ENCODE measurements at places on chromosomes 5 and 9.

GRCh38 chr5:133317558-133317957 is 265.7 kb downstream of the HSPA4 start:
- no peak for DNase-seq

DNA sequence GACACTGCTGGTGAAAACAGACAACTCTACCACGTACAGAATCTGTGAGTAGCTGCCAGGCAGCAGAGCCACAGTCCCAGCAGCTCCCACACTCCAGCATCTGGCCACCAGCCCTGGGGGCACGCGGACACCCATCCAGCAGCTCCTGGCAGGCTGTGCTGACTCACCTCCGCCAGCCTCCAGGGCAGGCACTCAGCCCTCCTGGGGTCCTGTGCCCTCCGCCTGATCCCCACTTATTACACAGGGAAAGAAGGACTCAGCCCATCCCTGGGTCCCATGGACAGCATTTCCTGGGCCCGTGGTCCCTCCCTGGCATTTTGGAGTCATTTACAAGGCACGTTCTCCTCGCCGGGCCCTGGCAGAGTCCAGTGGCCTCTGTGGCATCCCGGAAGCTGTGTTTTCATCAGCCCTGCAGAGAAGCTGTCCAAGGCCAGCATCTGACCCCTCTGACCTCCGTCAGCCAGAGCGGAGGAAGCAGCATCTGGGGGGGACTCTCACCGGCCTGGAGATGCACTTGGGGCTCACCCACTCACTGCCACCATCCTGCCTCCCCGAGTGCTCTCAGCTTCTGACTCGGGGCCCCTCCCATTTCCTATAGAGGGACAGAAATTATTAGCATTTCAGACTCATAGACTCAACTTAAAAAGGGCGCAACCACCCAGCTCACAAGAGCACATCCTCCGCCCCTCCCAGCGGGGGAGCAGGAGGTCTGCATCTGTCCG is 21.6 kb downstream of the PAEP start:
- no peak for DNase-seq

DNA sequence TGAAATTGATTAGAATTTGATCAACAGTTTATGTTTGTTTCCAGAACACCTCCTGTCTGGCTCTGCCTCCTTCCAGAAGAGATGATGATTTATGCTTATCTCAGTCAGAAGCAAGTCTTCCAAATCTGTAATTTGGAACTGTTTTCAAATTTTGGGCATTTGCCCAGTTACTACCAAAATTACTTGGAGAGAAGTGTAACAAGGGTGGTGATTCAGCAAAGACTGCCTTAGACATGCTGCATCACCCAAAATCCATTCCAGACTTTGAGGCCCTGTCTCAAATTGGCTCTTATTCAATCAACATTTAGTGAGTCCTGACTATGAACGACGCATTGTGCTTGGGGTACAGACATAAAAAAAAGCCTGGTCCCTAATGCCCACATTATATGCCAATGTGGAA is 89.4 kb downstream of the SH3TC2 start:
- no peak for DNase-seq

- DNase-seq: no peak
Observed at GRCh38 chr5:1558944-1559343, 35.2 kb upstream of the LPCAT1 start.

DNA sequence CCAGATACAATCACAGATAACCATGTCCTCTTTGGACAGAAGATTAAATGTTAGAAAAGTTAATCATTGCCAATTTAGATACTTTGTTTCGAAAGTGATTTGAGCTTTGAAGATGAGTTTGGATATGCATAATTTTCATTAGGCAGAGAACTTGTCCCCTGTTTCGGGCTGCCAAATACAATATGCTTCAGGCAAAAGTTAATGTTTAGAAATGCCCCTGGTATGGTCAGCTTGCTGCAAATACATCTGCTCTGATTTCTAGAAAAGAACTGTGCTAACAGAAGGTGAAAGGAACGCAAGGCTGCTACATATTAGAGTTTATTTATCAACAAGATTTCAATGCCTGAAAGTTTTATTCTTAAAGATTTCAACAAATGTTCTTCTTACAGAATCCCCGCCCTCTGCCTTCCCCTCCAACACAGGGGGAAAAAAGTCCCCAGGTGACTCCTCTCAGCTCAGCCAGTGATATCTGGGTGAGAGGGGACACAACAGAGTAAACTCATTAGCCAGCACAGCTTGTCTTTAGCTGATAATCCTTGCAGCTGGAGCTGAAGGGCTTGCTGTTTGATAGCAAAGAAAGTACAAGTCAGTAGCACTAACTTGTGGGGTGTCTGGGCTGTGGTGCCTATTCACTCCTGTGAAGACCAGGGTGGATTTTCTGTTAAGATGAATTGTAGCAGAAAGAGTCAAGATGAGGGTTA is 435.7 kb downstream of the DMAC1 start:
- no peak for DNase-seq

DNA sequence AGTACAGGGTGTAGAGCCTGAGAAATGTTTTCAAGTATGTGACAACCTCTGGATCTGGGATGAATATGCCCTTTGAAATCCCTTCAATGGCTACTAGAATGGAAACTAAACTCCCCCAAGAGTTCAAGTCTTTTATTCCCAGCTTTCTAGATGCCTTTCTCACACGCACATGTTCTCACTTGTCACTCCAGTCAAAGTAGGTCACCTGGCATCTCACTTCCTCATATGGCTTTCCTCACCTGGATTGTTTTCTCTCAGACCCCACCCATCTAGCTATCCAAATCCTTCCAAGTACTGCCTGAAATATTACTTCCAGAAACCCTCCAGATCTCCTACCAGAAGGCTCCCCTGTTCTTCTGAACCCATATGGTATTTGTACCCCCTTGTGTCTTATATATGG is 615.4 kb upstream of the KLF4 start:
- no peak for DNase-seq

DNA sequence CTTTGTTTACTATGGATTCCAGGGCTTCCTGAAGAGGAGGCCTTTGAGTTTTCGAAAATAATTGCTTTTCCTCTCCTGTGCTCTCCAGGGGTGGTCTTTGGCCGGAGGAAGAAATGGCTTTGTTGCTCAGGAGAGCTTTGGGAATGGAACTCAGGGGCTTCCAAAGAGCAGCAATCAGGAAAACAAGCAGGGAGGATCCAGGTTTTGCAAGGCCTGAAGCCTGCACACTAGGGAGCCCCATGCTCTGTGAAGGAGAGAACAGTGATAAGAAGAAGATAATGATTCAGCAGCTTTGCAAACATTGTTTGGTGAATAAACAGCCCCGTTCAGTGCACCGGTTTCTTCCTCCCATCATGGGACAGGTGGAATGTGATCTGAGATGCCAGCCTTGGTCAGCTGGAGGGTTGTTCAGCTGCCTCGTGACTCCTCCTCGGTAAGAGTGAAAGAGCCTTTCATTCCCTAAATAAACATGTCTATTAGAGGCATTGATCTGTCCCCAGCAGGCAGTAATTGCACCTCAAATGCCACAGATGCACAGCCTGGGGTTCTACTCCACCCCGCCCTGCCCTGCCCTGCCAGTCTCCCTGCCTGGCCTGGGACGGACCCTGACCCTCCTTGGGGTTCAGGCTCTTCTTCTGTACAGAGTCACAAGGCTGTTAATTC is 11.5 kb upstream of the ALDH1B1 start:
- no peak for DNase-seq

DNA sequence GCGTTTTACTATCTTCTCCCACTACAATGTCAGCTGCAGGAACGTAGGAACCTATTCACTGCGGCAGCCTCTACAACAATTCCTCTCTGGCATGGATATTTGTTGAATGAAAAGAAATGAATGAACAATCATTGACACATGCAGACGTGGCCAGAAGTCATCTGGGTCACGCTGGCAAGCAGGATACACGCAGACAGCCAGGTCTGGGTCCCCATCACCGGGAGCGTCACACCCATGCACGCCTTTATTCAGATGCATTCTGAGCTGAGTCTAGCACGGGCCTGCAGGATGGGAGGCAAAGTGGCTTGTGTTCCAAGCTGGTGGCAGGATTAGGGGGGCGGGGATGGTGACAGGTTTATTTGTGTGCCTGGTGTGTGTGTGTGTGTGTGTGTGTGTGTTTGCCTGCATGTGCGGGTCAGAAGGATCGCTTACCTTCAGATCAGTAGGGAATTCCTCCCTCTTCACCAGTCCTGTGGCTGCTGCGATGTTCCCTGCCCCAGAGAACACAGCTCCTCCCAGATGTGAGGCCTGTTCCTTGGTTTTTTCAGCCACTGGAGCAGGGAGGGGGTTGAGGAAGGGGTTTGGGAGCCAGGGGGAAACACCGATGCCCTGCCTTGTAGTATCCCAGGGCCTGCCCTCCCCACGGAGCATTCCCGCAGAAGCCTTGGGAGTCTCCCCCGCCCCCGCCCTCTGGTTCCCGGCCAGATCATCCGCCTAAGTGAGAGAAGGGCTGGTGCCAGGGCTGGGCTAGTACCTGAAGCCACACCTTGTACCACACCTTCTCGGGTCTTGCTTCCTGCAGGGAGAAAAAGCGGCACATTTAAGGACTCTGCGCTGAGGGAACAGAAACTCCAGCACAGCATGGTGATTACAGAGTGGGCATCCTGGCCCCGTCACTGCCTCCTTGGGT is 4.1 kb downstream of the SNCB start:
- DNase-seq: no peak

DNA sequence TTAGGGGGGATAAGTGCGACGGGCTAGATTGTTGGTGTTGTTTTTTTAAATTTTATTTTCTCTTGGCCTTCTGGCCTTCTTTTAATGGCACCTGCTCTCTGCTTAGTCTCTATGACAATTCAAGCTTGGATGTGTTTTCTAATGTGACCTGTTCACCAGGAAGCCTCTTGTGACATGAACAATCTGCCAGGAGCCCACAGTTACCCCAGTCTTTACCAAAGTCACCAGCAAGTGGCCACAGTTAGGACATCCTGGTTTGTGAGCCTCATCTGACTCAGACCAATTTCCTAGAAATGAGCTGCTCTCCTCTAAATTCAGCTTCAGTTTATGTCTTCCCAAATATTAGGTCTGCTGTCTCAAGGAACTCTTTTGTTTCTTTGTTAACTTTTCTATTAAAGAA is 135.8 kb downstream of the TLE4 start:
- DNase-seq: no peak
